ENCODE measurements at places on chromosomes 3 and 15. TPM values are rescaled to one million over a fixed set of nuclear protein-coding genes. Genes with fewer than 3 reads are reported as not detected.

TRPC1 gene
- 4.7 TPM for total RNA-seq

NUP210 gene
- total RNA-seq: 32.9 TPM

LRRIQ4 gene
- not detected for total RNA-seq

CEMIP gene
- total RNA-seq: 1.4 TPM

SCN11A gene
- 0.02 TPM for total RNA-seq

SUSD5 gene
- 3.4 TPM for total RNA-seq

RASL12 gene
- total RNA-seq: 0.10 TPM

ELP6 gene
- 27.1 TPM for total RNA-seq

CD276 gene
- total RNA-seq: 81.3 TPM

IGDCC3 gene
- 0.23 TPM for total RNA-seq

ZNF774 gene
- 1.2 TPM for total RNA-seq

REC114 gene
- total RNA-seq: not detected

SYNPR gene
- total RNA-seq: not detected

LRRC57 gene
- 10.1 TPM for total RNA-seq

SCAMP5 gene
- 14.2 TPM for total RNA-seq

ACVR2B gene
- 2.2 TPM for total RNA-seq

FGF7 gene
- total RNA-seq: not detected

GLDN gene
- not detected for total RNA-seq

FETUB gene
- not detected for total RNA-seq

RETNLB gene
- total RNA-seq: not detected

SH2D7 gene
- total RNA-seq: not detected

TYRO3 gene
- total RNA-seq: 14.4 TPM

All from A549 treated with GW870086 at 1 μM for 4 hours (cell line).